ENCODE measurements at places on chromosomes 7 and 10. TPM values are rescaled to one million over a fixed set of nuclear protein-coding genes. Genes with fewer than 3 reads are reported as not detected.
A peak's percentile ranks its signal among the peaks of the same experiment; 100 is the strongest.

DNA sequence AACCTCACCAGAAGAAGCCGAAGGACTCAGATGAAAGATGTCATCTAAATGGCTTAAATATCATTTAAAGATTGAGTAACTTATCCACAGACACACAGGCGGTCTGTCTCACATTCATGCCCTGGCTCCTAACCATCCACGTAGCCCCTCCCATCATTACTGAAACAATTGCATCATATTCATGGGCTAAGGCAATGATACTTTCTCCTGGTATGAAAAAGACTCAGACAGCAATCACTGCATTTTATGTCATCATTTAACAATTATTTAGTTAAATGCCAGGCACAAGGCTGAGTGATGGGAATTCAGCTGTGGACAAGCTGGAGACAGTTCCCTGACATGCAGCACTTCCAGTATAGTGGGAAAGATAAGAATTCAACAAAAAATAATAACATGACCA lies 11.2 kb upstream of the TECTB start:
- DNase-seq, result no peak

DNA sequence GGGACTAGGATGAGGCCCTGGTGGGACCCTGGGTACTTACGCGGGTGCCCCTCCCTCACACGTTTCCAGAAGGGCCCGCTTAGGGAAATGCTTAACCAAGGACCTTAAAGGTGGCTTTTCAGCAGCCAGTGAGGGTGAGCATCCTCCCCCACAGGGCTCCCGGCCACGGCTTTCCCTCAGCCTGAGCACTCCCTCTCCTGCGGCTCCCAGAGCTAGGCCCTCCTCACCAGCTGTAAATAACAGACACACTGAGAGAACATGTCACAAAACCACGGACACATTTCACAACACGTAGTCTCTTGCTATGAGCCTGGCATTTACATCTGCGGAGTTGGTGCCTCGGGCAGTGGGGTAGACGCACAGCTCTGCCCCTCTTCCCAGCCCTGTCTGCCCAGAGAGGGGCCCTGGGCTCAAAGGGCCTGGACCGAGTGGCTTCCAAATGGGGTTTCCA lies 25.2 kb downstream of the GRID1 start:
- DNase-seq, result no peak

- peak; percentile 57 for DNase-seq
These were observed 179.2 kb upstream of the MBL2 start for GRCh38 chr10:52951824-52952223.

GRCh38 chr10:25465582-25466372 lies 291.0 kb downstream of the GPR158 start:
- DNase-seq, result no peak

SFR1 gene
- polyA plus RNA-seq, result 10.8 TPM

PRKG1 gene
- 15.3 TPM for polyA plus RNA-seq

Measured in right renal pelvis (tissue), 4 donors.